Left lung (tissue), 14 donors: ENCODE measurements at places on chromosomes 16 and 17. TPM values are rescaled to one million over a fixed set of nuclear protein-coding genes. Genes with fewer than 3 reads are reported as not detected.

- DNase-seq: no peak
- peaks cover 6% of the 10 kb centered on the region for H3K27me3 ChIP-seq
- no peak overlapping the region for H3K27ac ChIP-seq
- no peaks in the 10 kb centered on the region for H3K4me1 ChIP-seq
These were observed 52.5 kb downstream of the VAT1L start for GRCh38 chr16:77840673-77841501.

DNA sequence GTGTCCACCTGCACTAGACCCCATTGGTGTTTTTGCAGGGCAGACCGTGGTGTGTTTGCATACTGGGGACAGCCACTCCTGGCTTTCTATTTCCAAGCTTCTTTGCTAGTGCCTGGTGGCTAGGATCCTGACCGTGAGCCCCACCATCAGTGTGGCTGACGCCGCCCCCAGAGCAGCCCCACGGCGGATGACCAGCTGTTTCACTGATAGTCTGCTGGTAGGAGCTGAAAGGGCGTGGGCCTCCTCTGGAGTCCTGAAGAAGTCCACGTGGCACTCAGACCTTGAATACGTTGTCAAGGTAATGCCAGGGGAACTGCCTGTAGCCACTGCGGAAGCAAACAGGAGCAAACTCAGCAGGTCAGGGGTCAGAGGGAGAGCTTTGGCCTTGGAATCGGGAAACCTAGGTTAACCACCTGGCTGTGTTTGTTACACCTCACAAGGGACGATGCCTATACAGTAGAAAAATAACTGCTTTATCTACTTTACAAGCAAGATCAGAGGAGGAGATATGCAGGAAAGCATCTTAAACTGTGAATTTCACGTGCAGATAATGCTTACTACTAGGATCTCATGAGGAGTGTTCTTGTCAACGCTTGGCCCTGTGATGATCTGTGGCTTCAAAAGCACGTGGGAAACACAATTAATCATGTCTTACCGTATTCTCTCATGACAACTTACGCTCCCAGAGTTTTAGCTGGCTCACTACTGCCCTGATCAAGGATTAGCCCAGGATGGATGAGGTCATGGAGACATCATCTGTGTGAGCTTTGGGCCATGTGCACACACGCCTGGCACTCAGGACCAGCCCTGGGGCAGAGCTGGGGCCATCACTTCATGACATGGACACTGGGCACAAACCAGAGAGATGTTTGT is 30.3 kb downstream of the ALDH3A2 start:
- no peak for DNase-seq
- no peak overlapping the region for H3K27ac ChIP-seq
- H3K4me3 ChIP-seq: no peak overlapping the region
- H3K27me3 ChIP-seq: no peaks in the 10 kb centered on the region
- H3K36me3 ChIP-seq: peaks cover 41% of the 10 kb centered on the region

GRCh38 chr16:1433756-1434155 is 2.9 kb downstream of the PERCC1 start:
- DNase-seq: no peak
- no peak overlapping the region for H3K27ac ChIP-seq
- H3K4me1 ChIP-seq: no peaks in the 10 kb centered on the region
- H3K4me3 ChIP-seq: no peak overlapping the region
- no peaks in the 10 kb centered on the region for H3K36me3 ChIP-seq

DNA sequence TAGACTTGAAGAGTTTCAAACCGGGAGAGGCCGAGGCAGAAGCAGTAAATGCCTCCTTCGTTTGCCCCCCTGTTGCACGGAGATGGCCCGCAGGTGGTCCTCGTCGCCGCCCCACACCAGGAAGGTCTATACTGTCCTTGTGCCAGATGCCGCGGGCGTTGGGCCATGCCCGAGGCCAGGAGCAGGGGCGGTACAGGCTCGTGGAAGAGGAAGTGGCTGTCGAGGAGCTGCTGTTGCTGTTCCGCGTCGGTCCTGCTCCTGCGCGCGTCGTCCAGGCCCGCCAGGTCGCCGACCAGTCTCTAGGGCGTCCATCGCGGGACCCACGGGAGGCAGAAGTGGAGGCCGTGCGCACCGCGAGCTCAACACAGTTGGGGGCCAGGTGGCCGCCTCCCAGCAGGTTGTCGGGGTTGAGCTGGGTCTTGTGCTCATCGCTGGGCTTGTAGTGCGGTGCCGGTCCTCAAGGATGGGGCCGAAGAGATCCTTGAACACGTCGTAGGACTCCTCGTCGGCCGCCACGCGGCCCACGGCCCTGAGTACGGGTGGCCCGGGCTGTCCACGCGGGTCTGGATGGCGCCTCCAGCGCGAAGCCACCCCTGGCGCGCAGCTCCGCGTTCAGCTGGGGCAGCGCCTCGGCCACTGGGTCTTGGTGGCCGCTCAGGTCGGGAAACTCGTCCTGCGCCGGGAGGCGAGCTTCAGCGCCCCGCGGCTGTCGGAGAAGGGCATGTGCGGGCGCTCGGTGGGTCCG is 13.1 kb upstream of the C16orf87 start:
- no peak overlapping the region for H3K27ac ChIP-seq
- H3K4me1 ChIP-seq: no peaks in the 10 kb centered on the region
- peak; percentile 84 for DNase-seq
- no peaks in the 10 kb centered on the region for H3K36me3 ChIP-seq

KRT20 gene
- not detected for total RNA-seq

- H3K27me3 ChIP-seq: peaks cover 14% of the 10 kb centered on the region
- H3K36me3 ChIP-seq: no peaks in the 10 kb centered on the region
- H3K4me3 ChIP-seq: no peak overlapping the region
- H3K4me1 ChIP-seq: peaks cover 11% of the 10 kb centered on the region
- DNase-seq: no peak
- no peak overlapping the region for H3K27ac ChIP-seq
These were observed 32.5 kb upstream of the DHRS7B start for GRCh38 chr17:21094298-21094704.

- peak overlapping the region; percentile 87 for H3K27ac ChIP-seq
- no peaks in the 10 kb centered on the region for H3K27me3 ChIP-seq
- peak; percentile 69 for DNase-seq
- peak overlapping the region; percentile 78 for H3K4me3 ChIP-seq
- peaks cover 6% of the 10 kb centered on the region for H3K4me1 ChIP-seq
- H3K36me3 ChIP-seq: peaks cover 29% of the 10 kb centered on the region
These were observed 1.2 kb downstream of the GRN start for GRCh38 chr17:44346064-44346844.

DDX28 gene
- total RNA-seq: 10.5 TPM

FASN gene
- 550 TPM for total RNA-seq

TSPAN10 gene
- total RNA-seq: 1.6 TPM

DNA sequence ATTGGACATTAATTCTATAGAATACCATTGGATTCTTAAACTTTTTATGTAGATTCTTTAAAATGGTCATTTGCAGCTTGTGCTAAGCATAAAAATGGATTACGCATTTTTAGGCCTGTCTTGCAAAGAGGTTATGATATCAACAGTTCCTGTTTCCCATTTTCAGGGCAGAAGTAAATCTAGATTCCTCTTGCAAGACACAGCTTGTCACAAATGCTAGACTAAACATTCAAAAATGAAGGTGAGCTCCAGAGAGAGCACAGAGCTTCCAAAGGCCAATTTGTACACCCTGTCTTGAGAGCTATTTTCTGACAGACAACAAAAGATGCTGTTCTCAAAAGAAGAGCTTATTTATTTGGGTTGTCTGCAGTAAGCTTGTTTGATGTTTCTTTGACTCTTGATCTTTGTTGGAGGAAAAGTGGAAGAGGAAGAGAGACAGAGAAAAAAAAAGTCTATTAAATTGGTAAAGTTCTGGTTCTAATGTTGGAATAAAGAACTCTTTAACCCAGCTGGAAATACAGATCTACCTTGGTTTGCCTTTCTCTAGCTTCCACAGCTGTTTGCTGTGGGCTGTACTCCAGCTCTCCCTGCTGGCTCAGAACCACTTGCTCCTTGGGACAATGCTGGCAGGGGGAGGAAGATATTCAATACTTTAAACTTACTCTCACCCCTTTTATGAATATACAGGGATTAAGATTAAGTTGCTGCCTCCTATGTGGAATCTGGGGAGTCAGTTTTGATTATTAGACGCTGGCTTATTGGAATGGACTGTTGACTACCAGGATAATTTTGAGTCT is 651.8 kb downstream of the CDH11 start:
- no peak overlapping the region for H3K4me3 ChIP-seq
- no peaks in the 10 kb centered on the region for H3K4me1 ChIP-seq

GRCh38 chr17:77433385-77434135 is 292.8 kb downstream of the SEC14L1 start:
- DNase-seq: no peak
- no peaks in the 10 kb centered on the region for H3K27me3 ChIP-seq
- H3K27ac ChIP-seq: no peak overlapping the region
- peaks cover 65% of the 10 kb centered on the region for H3K4me1 ChIP-seq
- H3K4me3 ChIP-seq: no peak overlapping the region

DNA sequence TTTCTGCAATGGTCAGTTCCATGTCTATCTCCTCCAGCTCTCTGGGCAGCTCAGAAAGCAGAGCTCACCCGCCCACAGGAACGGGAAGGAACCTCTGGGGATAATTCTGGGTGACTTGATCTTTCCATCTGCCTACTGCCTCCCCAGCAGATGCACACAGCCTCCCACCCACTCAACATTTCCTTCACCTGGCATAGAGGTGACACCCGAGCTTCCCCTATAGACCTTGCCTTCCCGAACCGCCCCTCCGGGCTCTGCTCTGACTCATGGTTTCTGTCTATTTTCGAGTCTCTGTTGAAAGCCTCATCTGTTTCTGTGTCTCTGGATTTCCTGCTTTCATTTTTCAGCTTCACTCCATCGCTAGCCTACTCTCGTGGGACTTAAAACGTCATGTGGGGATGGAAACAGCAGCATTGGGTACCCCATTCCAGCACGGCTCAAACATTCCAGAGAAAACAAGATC is 11.4 kb downstream of the GGA3 start:
- no peak overlapping the region for H3K4me3 ChIP-seq
- no peaks in the 10 kb centered on the region for H3K27me3 ChIP-seq
- H3K4me1 ChIP-seq: peaks cover 29% of the 10 kb centered on the region
- peaks cover 3% of the 10 kb centered on the region for H3K36me3 ChIP-seq

SPATA22 gene
- total RNA-seq: 0.26 TPM

- H3K36me3 ChIP-seq: no peaks in the 10 kb centered on the region
- peaks cover 13% of the 10 kb centered on the region for H3K27me3 ChIP-seq
- no peak overlapping the region for H3K4me3 ChIP-seq
- no peak overlapping the region for H3K27ac ChIP-seq
- H3K4me1 ChIP-seq: no peaks in the 10 kb centered on the region
These were observed 26.3 kb upstream of the OR4D1 start for GRCh38 chr17:58121925-58122324.

ASGR1 gene
- 7.7 TPM for total RNA-seq

DNA sequence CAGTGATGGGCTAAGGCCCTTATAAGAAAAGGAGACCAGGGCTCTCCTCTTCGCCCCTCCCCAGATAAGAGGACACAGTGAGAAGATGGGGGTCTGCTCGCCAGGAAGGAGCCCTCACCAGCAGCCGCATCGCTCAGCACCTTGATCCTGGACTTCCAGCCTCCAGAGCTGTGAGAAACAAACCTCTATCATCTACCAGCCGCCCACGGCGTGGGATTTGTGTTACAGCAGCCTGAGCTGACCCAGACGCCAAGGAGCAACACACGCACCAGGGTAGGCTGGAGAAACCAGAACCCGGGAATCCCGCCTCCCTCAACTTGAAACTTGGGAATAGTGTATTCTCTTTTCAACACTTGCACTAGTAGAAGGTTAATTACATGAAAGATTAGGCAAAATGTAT is 4.2 kb upstream of the ZG16B start:
- H3K27ac ChIP-seq: no peak overlapping the region
- no peaks in the 10 kb centered on the region for H3K36me3 ChIP-seq
- no peaks in the 10 kb centered on the region for H3K4me1 ChIP-seq
- H3K4me3 ChIP-seq: no peak overlapping the region

DNA sequence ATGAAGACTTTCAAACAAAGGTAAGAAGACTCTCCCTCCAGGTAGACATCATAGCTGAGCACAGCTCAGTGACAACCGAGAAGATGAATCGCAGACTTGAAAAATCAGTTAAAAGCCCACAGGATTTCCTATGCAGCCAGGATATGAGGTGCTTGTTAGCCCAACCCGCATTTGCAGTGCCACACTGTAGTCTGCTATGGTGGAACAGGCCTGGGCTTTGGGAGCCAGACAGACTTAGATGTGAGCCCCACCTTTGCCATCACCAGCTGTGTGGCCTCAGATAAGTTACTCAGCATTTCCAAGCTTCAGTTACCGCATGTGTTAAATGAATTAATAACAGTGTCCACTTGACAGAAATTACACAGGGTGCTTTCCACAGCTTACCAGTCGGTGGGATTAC is 204.4 kb upstream of the HS3ST3A1 start:
- H3K4me3 ChIP-seq: no peak overlapping the region
- no peaks in the 10 kb centered on the region for H3K27me3 ChIP-seq
- no peaks in the 10 kb centered on the region for H3K36me3 ChIP-seq
- no peak for DNase-seq
- H3K27ac ChIP-seq: no peak overlapping the region
- no peaks in the 10 kb centered on the region for H3K4me1 ChIP-seq

DNA sequence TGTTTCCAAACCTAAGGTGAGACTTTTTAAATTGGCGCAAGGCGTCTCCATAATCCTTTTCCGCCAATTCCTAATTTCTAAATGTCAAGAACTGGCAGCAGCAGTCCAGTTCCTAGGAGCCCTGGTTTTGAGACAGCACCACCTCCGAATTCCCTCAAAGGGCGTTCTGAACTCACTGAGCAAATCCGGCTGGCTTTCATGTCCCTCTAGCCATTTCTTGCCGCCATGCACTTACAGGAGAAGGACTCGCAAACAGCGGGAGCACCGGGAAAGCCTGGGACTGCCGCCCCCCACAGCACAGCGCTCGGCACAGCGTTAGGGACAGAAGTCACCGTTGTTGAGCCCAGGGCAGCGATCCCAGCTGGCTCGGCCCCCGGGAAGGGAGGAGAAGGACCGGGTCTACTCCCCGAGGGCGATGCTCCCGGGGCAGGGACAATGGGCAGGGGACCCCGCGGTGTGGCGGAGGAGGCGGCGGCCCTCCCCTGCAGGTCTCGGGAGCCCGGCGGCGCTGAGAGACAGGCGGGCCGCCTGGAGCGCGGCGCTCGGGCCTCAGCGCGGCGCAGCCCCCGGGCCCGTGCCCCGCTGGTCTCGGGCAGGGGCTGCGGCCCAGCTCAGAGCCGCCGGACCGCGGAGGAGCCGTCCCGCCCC is 545 bp downstream of the ARHGAP17 start:
- no peaks in the 10 kb centered on the region for H3K36me3 ChIP-seq
- peak overlapping the region; percentile 81 for H3K4me3 ChIP-seq
- H3K4me1 ChIP-seq: peaks cover 24% of the 10 kb centered on the region
- peak; percentile 85 for DNase-seq
- peak overlapping the region; percentile 90 for H3K27ac ChIP-seq
- H3K27me3 ChIP-seq: no peaks in the 10 kb centered on the region

- no peak overlapping the region for H3K4me3 ChIP-seq
- no peaks in the 10 kb centered on the region for H3K27me3 ChIP-seq
- no peak for DNase-seq
- no peak overlapping the region for H3K27ac ChIP-seq
- H3K4me1 ChIP-seq: no peaks in the 10 kb centered on the region
- peaks cover 22% of the 10 kb centered on the region for H3K36me3 ChIP-seq
These were observed 74.6 kb downstream of the TMC6 start for GRCh38 chr17:78053777-78054468.
